ENCODE measurements at places on chromosomes 7 and 10. TPM values are rescaled to one million over a fixed set of nuclear protein-coding genes. Genes with fewer than 3 reads are reported as not detected.

The ELN gene
- total RNA-seq = 4.0 TPM

The ACBD7 gene
- 24.1 TPM for total RNA-seq

The SFTPA1 gene
- total RNA-seq = not detected

The HOXA9 gene
- not detected for total RNA-seq

The MKX gene
- 1.6 TPM for total RNA-seq

The TBX20 gene
- total RNA-seq = 0.69 TPM

The OR2A5 gene
- not detected for total RNA-seq

The MSS51 gene
- 5.1 TPM for total RNA-seq

The HOXA2 gene
- not detected for total RNA-seq

The CREM gene
- 40.9 TPM for total RNA-seq

The OPALIN gene
- total RNA-seq = not detected

The AKR1C2 gene
- not detected for total RNA-seq

The SMO gene
- total RNA-seq = 61.5 TPM

The C7orf33 gene
- not detected for total RNA-seq

DNA sequence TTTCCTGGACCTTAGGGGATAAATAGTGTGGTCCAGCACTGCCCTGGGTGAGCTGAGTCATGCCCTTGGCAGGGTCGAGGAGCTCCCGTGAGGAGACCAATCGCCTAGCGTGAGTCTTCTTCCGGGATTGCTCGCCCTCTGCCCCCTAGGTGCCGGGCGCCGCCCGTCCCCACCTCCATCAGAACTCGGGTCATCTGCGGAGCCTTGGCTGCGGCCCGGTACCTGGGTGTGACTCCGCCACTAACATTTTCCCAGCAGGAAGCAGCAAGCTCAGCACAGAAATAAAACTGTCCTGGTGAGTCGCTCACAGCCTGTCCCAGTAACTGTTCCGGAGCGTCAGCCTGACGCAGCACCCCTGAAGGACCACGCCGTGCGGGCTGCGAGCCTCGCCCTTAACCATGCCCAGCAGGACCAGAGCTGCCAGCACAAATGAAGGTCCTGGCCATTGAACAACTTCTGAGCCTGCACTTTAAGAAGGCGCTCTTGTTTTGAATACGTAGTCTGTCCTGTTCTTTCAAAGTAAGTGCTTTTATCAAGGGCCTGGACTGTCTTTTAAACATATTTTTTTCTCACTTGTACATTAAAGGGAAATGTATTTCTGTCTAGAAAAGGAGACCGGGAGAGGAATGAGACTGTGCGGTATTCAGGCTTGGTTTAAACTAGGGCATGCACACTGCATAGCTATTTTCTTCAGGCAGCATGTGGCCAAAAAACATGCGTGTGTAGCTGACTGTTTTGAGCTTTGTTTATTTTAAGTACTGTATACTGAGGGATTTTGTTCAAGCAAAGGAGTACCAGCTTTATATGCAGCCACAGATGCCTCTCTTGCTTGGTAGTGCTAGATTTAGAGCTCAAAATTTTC, 136.7 kb downstream of the HECW1 start:
- DNase-seq = no peak

DNA sequence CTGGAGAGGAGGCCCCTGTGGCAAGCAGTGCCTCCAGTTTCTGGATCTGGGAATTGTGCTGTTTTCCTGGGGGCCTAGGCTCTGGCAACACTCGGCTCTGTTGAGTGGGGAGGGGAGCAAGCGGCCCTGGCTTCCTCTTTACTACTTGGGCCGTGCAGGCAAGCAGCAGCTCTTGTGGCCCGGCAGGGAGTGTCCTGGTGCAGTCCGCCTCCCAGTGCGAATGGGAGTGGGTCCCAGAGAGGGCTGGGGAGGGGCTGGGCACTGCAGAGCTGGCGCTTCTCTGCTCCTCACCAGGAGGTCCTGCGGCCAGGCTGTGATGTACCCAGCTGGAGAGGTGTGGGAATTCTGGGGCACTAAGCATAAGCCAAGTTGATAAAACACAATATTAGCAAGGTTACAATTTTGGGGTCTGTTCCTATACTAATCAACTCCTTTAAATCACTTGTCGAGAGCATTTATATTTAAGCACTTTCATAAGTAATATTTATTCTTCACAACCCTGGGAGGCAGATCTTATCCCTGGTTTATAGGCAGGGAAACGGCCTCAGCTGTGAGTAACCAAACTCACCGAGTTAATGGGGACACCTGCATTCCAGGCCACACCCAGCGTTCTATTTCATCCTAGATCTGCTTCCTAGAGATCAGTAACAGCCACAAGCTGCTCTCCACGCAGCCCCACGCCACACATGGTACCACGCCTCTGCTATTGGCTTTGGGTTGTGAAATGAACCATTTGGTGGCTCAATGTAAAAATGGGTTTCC, 183.4 kb upstream of the PLXNA4 start:
- no peak for DNase-seq

GRCh38 chr7:92421676-92422435, 25.4 kb upstream of the GATAD1 start:
- no peak for DNase-seq

- DNase-seq = no peak
These were observed 8.4 kb downstream of the INHBA start for GRCh38 chr7:41694495-41694894.

DNA sequence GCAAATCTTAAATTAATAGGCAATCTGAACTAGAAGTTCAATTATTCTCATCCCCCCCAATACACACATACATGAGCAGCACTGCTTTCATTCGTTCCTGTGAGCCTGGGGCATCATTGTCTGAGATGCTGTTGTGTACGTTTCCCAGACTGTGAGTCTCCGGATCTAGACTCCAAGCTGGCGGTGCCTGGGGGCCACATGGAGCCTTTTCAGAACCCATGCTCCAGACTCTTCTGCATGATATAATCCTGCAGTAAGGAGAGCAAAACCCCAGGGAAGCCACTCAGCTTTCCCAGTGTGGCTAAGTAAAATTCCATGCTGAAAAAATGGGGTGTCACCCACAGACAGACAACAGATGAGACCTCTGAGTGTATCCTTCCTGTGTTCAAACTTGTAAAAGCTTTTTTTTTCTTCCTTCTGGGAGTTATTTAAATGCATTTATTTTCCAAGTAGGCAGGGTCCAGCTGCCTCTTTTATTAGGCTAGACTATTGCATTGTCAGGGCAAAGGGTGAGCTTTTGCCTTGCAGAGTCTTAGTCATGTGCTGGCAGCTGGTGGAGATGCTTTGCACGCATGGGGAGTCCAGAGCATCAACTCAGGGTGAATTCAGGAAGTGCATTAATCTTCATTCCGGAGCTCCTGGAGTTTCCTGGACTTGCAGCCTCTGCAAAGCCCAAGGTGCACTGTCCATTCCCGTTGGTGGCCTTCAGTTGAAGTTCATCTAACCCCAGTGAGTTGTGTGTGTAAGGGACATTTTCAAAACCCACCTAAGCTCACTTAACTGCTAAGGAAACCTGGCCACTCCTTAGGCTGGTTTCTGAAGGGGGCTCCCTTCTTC, 185.7 kb upstream of the ADO start:
- DNase-seq = no peak

GRCh38 chr10:87842220-87842641, 21.1 kb downstream of the KLLN start:
- DNase-seq = no peak

DNA sequence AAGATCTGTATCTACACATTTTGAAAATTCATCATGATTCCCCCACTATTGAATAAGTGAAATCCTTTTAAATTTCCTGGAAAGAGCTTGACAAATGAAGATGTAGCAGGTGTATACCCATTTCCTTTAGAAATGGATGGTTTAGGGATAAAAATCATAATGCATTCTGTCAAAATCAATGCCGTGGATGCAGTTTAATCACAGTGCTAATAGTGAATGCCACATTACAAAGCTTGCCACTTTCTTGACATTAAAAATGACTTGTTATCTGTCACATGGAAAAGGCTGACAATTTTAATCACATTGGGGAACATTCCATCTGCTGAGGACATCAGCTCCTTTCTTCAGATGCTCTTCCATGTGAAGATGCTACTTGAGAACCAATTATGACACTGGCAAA, 229.6 kb downstream of the GPAM start:
- DNase-seq = no peak

DNA sequence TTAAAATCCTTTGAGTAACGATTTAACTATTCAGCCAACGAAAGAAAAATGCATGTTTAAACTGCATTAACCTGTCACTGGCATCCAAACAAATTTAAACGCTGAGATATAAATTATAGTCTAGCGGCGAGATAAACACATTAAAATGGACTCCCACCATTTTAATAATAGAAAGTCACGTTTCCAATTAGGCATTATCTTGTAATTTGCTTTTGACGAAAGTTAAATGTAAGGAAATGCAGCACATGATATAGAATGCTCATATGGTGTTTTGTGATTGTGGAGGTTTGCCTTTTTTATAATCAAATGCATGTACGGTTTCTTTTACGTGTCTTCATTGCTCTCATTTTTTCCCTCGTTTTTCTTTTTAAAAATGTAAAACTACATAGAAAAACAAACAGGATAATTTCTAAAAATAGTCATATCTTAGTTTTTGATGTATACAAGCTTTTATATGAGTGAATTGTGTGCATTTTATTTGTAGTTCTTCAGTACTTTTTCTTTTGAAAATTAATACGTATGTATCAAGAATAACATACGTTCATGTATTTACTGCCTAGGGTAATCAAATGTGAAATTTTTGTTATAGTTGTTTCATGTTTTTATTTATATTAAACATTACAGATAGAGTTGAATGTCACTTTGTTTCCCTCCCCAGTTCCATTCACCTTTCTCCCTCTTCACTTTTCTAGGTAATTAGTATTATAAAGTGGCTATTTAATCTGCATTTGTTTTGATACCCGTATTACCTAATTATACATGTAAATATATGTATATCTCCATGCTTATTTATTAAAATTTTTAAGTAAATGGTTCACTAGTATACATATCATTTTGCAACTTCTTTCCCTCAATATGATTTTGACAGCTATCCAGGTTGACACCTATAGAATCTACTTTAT, 1.1 kb upstream of the KLF14 start:
- no peak for DNase-seq

- no peak for DNase-seq
These were observed 69.5 kb downstream of the CACNA2D1 start for GRCh38 chr7:82373926-82374635.

GRCh38 chr7:29995652-29996051, 6.1 kb upstream of the SCRN1 start:
- DNase-seq = no peak

- no peak for DNase-seq
These were observed 497.7 kb downstream of the KIF20B start for GRCh38 chr10:90199093-90199492.

GRCh38 chr10:34581801-34582532, 233.1 kb downstream of the PARD3 start:
- no peak for DNase-seq

- no peak for DNase-seq
These were observed 83.0 kb upstream of the FAM180A start for GRCh38 chr7:135831455-135832195.

DNA sequence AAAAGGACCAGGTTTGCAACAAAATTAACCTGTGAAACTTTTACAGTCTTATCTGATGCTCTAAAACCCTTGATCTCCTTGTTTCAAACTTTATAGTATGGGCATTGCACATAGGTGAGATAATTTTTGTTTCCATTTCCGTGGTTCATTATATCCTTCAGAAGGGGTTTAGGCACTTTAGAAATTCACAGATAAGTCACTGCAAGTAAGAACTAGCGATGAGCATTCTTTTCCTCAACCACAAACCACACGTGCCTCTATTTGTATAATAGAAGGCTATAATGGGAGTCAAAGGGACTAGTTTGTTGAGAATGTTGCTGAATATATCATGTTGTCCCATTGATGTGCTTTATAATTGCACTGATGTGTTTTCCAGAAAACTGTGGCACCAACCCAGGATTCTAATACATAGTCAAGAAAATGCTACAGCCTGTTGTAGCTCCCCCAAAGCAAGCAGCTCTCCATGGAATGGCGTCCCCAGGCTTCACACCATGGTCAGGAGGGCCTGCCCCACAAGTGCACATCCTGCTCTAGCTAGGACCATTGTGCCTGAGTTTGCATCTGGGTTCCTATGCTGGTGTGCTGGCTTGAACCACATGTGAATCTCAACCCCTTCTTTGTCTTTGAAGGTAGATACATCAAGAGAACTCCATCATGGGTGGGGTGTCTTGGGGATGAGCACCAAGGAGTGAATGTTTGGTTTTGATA, 14.0 kb upstream of the ATXN7L1 start:
- no peak for DNase-seq

GRCh38 chr7:108824840-108825580, 255.3 kb downstream of the DNAJB9 start:
- DNase-seq = no peak

GRCh38 chr7:146116521-146117222, at the start of gene CNTNAP2:
TSS of gene CNTNAP2 (plus strand) at chr7:146116801. CDS start at chr7:146116877, 76 bp downstream.
- DNase-seq = peak; percentile 69

GRCh38 chr10:103153302-103154197, 39.5 kb downstream of the NT5C2 start:
- peak; percentile 23 for DNase-seq

GRCh38 chr10:86757113-86757972, 924 bp downstream of the BMPR1A start:
- DNase-seq = peak; percentile 50

Data from GM23338 (cell line).